ENCODE measurements at places on chromosomes 1 and 21. TPM values are rescaled to one million over a fixed set of nuclear protein-coding genes. Genes with fewer than 3 reads are reported as not detected.

The CD1E gene
- total RNA-seq, result not detected

The ACTL8 gene
- not detected for total RNA-seq

The KRTAP10-2 gene
- total RNA-seq, result not detected

The LHX4 gene
- total RNA-seq, result not detected

All from bladder microvascular endothelial cell (primary cell).